ENCODE measurements at places on chromosomes 2 and 18.
A peak's percentile ranks its signal among the peaks of the same experiment; 100 is the strongest.

GRCh38 chr18:3140342-3140741, 79.4 kb downstream of the MYOM1 start:
- DNase-seq = no peak

DNA sequence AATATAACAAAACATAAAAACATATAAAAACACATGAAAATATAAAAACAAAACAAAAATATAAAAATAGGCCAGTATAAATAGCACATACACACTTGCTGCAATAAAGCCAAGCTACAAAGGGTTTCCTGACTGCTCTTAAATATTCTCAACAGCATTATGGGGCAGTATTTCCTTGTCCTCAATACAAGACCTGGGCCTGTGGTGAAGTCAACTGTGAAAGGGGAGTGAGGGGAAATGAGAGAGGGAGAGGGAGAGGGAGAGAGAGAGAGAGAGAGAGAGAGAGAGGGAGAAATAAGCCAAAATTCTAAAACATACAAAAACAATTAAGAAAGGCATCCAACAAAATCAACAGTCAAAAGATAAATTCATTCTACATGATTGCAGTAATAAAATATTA, 82.6 kb upstream of the NEDD4L start:
- DNase-seq = no peak

- no peak for DNase-seq
Measured at GRCh38 chr2:212173756-212174510, 364.7 kb downstream of the ERBB4 start.

DNA sequence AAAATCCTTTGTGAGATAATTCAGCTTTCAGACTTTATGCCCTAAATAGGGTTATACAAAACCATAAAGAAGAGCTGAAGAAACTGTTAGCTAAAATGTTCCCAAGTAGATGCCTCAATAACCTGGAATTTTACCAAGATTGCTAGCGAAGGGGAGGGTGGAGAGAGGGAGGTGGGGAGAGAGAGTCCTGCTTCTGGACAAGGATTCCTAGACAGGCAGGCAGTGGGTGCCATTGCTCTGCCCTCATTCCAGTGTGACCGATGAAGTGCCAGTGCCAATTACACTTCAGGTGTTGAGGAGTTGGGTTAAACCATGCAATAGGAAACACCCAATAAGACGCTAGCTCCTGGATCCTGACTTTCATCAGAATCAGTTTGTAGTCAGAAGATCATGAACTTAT, 18.1 kb downstream of the LAPTM4A start:
- no peak for DNase-seq

DNA sequence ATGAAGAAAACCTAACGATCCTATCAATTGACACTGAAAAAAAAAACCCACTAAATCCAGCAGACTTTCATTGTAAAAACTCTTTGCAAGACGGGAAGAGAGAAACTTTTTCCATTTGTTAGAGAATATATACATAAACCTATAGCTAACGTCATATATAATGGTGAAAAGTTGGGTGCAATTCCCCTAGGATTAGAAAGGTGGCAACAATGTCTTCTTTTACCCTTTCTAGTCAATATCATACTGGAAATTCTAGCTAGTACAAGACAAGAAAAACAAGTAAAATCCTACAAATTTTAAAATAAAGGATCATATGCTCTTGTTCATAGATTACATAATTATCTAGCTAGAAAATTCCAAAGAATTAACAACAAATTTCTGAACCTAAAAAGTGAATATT, 1596.5 kb upstream of the LRRTM1 start:
- no peak for DNase-seq

- DNase-seq = no peak
Measured at GRCh38 chr2:121961761-121962160, 206.3 kb downstream of the TSN start.

GRCh38 chr2:44707945-44708660, 233.4 kb upstream of the SIX3 start:
- no peak for DNase-seq

GRCh38 chr2:228507870-228508269, 326.4 kb upstream of the SPHKAP start:
- DNase-seq = no peak

DNA sequence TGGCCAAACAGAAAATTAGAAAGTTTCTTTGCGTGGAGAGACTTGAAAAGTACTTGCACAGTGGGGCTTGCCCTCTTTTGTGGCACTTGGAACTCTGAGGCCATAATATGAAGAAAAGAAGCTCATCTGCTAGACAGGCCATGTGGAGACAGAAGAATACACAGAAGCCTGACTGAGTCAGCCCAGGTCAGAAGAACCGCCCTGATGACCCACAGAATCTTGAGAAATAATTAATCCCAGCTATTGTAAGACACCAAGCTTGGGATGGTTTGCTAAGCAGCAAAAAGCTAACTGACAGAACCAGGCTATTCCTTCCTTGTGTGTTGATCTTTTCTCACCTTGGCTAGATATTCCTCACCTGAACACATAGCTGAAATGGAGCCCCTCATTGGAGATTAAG, 33.7 kb downstream of the G6PC2 start:
- DNase-seq = no peak

GRCh38 chr2:83063511-83063910, 1395.6 kb downstream of the SUCLG1 start:
- no peak for DNase-seq

DNA sequence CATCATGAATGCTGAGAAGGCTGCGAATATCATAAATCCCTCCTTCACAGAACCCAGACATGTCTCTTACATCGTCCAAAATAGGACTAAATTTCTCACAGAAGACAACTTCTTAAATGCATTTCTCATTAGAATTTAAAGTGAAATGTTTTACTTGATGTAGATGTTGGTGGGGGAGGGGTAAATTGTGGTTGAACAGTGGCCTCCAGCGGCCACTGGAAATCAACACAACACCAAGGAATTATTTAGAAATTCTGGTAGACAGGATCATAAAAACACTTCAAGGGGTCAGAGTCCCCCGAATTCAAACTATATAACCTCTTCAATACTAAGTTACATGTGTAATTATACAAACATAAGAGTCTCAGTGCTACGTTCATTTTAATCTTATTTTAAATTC, 135.9 kb downstream of the ABCA12 start:
- DNase-seq = peak; percentile 22

- DNase-seq = no peak
Measured at GRCh38 chr2:169361706-169362117, 622 bp downstream of the LRP2 start.

DNA sequence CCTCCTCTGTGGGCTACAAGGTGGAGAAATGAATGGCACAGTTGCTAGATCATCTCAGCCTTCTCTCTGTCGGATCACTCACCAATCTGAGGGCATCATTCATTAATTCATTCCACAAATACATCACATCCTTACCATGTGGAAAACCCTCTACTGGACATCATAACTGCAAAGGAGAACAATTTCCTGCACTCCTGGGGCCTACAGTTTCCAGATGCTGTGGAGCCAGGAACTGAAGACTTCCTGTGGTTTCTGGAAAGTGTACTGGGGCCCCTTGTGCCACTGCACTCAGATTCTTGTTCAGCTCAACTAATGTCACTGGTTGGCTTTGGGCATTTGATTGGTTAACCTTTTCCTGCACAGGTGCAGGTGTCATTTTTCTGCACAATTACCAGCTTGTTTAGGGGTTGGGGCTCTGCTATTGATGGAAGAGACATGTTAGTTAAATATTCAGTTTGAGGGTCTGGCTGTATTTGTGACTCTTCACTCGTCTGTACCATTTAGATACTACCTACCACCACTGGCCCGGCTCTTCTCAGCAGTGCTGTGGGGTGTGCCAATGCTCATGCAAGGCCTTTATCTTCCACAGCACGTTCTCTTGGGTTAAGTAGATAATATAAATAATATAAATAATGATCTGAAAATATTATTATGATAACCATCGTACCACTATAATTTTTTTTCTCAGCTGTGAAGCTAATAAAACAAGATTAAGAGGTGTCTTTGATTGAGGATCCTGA, 427.3 kb downstream of the TSN start:
- no peak for DNase-seq

DNA sequence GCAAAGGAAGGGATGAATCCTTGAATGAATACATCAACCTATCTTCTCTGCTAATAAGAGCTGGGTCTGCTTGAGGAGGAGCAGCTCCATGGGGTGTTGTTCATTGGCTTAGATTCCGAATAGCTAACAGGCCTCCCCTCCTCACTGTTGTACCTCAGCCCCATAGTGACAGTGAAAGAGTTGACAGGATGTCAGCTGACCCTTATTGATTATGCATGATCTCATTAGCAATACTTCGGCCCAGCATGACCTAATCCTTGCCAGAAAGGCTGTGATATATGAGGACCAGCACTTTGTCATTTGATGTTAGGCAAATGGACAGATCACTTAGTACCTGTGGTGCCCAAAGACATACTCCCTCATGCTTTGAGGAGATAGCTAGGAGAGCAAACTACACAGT, 1333.7 kb upstream of the CELF4 start:
- no peak for DNase-seq

DNA sequence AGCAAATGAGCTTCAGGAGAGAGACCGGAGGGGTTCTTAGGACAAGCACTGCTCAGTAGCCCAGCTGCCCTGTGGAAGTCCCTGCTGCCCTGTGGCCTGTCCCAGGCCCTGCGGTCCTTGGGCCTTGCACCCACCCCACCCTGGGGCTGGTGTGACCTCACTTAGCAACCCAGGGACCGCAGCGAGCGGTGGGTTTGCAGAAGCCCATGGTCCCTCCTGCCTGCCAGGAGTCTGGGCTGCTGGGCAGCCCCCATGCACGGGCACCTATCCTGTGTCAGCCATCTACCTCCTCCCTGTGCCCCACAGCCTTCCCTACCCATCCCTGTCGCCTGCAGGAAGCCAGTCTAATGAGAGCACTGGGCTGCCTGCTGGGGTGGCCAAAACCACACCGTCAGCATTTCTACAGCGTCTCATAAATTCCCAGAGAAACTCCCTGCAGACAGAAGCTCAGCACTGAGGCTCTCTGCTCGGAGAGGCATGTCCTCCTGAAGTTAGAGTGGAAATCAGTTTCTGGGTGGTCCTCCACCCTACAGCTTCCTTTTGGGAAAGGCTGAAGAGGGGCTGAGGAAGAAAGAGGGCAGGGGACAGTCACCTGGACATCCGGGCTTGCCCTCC, 231.1 kb upstream of the HS6ST1 start:
- no peak for DNase-seq

DNA sequence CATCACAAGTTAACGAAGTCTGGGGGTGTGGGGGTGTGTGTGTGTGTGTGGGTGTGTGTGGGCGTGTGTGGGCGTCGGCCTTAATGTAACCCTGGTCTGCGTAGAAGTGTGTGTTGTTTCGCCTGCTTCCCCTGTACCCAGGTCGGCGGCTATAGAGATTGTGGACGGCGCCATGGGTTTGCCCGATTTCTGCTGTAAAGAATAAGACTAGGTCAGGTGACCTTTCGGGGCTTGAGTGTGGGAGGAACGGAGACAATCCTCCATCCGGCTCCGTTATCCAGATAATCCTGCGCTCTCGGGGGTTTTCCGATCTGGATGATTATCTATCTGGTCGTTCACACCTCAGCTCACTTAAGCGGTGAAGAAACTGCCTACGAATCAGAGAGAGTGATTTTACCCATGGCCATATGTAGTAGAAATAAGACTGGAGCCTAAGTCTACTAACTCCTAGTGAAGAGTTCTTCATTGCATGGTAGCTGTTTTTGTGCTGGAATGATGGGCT, 543 bp downstream of the HADHB start:
- peak; percentile 30 for DNase-seq

DNA sequence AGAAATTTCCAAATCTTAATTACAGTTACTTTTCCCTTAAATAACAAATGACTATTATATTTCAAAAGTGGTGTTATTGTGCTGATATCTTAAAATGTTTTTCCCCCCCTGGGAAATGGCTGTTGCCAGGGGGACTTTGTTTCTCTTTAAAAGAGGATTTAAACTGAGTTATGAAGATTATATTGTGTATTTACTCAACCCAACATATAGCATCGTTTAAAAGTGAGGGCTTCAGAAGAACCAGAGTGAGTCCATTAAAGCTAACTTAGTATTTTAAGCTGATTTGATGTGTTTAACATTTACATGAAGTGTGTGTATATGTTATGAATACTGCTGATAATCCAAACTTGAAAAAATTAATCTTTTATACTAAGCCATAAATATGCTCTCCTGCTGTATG, 81.6 kb downstream of the COL5A2 start:
- DNase-seq = no peak

DNA sequence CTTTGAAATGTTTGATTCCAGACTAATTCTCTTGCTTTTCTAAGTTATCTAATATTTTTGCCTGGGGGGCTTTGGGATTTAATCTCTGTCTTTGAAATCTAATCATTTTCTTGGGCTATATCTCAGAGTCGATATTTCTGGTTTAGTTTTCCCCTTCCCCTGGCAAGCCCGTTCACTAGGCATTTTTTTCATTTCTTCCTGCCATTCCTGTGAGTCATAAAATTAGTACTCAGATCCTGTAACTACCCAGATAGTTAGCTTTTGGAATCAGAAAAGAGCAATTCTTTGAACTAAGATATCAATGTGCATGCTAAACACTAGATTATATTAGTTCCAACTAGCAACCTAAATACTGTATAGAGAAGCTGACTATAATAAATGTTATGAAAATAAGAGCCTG, 29.4 kb upstream of the RNF149 start:
- no peak for DNase-seq

DNA sequence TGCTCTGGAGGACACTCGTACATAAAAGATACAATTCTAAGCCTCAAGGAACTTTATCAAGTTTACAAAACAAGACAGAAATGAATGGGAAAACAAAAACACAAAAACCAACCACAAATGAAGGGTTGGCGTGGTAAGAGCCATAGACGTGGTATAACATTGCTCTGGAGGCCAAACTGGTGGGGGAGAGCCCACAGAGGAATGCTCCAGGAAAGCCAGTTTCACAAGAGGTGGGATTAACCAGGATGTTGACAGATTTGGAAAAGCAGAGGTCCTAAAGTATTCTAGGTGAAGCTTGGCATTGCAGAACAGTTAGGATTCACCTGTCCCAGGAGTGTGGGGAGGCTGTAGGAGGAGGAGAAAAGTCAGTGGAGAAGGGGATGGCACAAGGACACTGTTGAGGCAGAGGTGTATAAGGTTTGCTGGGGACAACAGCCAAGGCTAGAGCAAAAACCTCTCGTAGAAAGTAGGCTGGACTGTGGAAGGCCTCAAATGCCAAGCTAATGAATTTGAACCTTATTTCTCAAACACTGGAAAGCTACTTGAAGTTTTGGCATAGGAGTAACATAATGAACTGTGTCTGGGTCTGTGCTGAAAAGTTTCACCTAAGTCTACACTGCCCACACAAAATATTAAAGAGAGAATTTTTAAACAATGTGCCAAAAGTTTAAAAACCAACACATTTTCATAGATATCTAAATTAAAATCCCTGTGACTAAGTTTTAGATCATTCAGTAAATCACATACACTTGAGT, 135.1 kb downstream of the THADA start:
- DNase-seq = no peak

- DNase-seq = no peak
Measured at GRCh38 chr18:40365526-40365925, 1589.5 kb upstream of the PIK3C3 start.

DNA sequence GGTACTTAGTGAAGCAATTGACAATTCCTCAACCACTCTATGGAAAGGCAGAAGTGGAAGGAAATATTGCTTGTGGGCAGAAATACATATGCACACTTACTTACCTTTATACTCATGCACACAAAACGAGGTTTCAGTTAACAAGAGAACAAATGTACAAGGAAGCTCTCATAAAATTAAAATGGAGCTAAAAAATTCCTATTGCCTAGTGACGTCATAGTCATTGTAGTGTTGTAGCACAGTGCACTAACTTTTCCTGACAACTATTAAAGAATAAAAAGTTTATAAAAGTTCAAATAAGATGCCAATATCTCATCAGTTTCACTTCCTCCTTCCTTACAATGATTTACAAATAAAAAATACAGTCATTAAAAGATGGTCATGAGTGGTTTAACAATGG, 1161.9 kb upstream of the NRXN1 start:
- no peak for DNase-seq
